Mammary microvascular endothelial cell (primary cell): ENCODE measurements at places on chromosomes 2 and 18. TPM values are rescaled to one million over a fixed set of nuclear protein-coding genes. Genes with fewer than 3 reads are reported as not detected.

The MBOAT2 gene
- 7.3 and 13.5 TPM in 2 replicates for total RNA-seq

The RAB6C gene
- not detected in 2 replicates for total RNA-seq

The TWIST2 gene
- total RNA-seq, result 0.10 and 0.20 TPM in 2 replicates

The HOXD1 gene
- 3.7 and 7.3 TPM in 2 replicates for total RNA-seq

The TMEM198 gene
- not detected in 2 replicates for total RNA-seq

The DTNA gene
- 3.4 and 4.9 TPM in 2 replicates for total RNA-seq

The DCC gene
- total RNA-seq, result not detected in 2 replicates

The EIF4E2 gene
- total RNA-seq, result 78.0 and 88.3 TPM in 2 replicates

The DOCK10 gene
- 5.8 and 6.3 TPM in 2 replicates for total RNA-seq

The C2orf66 gene
- total RNA-seq, result not detected in 2 replicates

The TRABD2A gene
- total RNA-seq, result 0.60 and 2.9 TPM in 2 replicates

The ABCB11 gene
- total RNA-seq, result under 0.01 and 0.05 TPM in 2 replicates

The BBS5 gene
- 3.5 and 3.7 TPM in 2 replicates for total RNA-seq

The IRS1 gene
- 0.05 and 0.07 TPM in 2 replicates for total RNA-seq

The POLE4 gene
- total RNA-seq, result 16.7 and 18.2 TPM in 2 replicates

The NETO1 gene
- total RNA-seq, result not detected in 2 replicates

The TMEM163 gene
- total RNA-seq, result 0.44 and 0.53 TPM in 2 replicates

The SPRED2 gene
- total RNA-seq, result 6.4 and 6.9 TPM in 2 replicates

The ARHGAP15 gene
- not detected in 2 replicates for total RNA-seq

The ARHGAP28 gene
- 0.30 and 2.1 TPM in 2 replicates for total RNA-seq

The TGFA gene
- 3.1 and 4.7 TPM in 2 replicates for total RNA-seq

The CXCR4 gene
- 17.1 and 17.2 TPM in 2 replicates for total RNA-seq

The CNDP1 gene
- not detected in 2 replicates for total RNA-seq
